ENCODE measurements at places on chromosomes 5 and 9. TPM values are rescaled to one million over a fixed set of nuclear protein-coding genes. Genes with fewer than 3 reads are reported as not detected.

DNA sequence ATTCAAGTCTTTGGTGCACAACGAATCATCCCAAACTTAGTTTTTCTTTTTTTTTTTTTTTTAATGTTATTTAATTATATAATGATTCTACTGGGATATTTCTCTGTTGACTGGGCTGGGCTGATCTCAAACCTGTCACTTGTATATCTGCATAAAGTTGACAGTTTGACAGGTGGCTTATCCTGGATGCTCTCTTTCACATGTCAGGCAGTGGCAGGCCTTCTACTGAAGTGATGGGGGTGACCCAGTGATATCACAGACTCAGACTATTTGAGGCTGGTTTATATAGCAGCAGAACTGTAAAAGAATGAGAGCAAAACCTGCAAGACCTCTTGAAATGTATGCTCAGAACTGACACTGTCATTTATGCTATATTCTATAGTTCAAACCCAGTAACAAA lies 1813.5 kb upstream of the CDH6 start:
- H3K4me1 ChIP-seq: no peaks in the 10 kb centered on the region
- no peaks in the 10 kb centered on the region for H3K27me3 ChIP-seq
- DNase-seq: no peak
- H3K27ac ChIP-seq: no peak overlapping the region
- H3K4me3 ChIP-seq: no peak overlapping the region
- H3K36me3 ChIP-seq: no peaks in the 10 kb centered on the region

DNA sequence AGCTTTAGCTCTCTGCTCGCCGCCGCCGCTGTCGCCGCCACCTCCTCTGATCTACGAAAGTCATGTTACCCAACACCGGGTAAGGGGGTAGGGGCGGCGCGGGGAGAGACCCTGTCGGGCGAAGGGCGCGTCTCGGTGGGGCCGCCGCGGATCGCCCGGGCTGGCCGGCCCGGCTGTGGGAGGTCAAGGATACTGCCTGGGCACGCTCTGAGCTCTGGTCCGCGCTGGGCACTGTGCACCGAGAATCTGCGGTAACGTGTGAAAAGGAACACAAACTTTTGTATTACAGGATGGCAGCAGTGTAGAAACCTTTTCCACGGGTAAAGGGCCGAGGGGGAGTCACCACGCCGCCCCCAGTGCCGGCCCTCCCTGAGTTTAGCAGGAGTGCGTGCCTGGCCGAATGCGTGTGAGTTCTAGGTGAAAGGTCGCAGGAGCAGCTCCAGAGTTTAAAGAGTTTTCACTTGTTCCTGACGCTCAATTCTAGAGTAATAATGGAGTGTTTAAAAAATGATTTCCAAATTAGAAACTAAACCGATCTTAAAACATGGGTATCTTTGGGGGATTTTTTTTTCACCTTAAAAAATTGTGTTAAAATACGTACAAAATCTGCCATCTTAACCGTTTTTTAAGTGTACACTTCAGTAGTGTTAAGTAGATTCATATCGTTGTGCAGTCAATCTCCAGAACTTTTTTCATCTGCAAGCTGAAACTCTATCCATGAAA lies at the start of gene HSDL2:
Gene HSDL2, plus strand, starts transcription at position 7 of the 723 bp plus-strand sequence. Its CDS starts 56 bp downstream, at position 63.
- peak within 1 kb of the TSS; percentile 99 for H3K4me3 ChIP-seq
- no peak for DNase-seq
- H3K27me3 ChIP-seq: no peaks in the 10 kb centered on the region

DNA sequence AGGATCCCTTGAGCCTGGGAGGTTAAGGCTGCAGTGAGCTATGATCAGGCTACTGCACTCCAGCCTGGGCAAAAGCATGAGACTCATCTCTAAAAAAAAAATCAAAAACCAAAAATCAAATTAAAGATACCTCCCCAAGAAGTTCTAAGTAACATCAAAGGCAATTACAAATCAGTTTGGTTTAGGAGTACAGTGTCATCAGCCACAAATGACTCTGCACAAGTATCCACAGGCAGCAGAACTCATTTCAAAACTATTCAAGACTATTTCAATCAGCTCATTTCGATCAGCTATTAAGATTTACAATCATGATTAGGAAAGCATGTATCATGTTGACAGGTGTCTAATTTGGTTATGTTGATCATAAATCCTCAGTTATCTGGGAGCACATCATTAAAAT lies 19.1 kb downstream of the TRMO start:
- peaks cover 15% of the 10 kb centered on the region for H3K36me3 ChIP-seq
- H3K4me1 ChIP-seq: no peaks in the 10 kb centered on the region
- no peak overlapping the region for H3K4me3 ChIP-seq
- H3K27ac ChIP-seq: no peak overlapping the region

DNA sequence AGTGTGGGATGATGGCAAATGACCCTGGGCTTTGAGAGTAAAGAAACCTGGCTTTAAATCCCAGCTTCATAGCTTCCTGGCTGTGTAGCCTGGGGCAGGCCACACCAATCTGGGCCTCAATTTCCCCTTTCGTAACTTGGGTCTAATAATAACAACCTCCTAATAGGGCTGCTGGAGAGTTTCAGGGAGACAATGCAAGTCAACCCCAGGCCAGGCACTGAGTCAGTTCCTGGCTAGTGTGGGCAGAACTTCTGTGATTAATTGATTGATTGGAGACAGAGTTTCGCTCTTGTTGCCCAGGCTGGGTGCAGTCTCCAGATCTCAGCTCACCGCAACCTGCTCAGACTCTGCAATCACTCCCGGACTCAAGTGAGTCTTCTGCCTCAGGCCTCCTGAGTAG lies 3.3 kb upstream of the SH2D3C start:
- no peak for DNase-seq
- H3K27me3 ChIP-seq: peaks cover 2% of the 10 kb centered on the region
- H3K4me1 ChIP-seq: peaks cover 56% of the 10 kb centered on the region
- no peak overlapping the region for H3K27ac ChIP-seq

DNA sequence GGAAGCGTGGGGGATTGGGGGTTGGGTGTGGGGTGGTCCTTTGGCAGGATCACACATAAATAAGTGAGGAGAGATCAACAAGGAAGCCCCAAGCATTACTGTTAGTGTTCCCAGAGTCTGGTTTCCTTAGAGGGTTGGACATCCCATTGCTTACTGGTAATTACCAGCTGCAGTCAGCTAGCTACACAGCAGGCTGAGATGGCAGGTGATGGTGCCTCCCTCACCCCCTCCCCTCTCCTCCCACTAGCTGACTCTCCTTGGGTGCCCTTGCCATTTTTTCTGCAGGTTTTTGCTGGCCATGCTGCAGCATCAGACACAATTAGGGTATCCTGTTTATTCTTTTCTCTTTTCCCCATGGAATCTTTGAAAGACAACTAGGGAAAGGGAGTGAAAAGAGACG lies 107.5 kb upstream of the TLR4 start:
- no peaks in the 10 kb centered on the region for H3K27me3 ChIP-seq
- no peak overlapping the region for H3K4me3 ChIP-seq
- DNase-seq: no peak

The OCLN gene
- 40.6 TPM for total RNA-seq

DNA sequence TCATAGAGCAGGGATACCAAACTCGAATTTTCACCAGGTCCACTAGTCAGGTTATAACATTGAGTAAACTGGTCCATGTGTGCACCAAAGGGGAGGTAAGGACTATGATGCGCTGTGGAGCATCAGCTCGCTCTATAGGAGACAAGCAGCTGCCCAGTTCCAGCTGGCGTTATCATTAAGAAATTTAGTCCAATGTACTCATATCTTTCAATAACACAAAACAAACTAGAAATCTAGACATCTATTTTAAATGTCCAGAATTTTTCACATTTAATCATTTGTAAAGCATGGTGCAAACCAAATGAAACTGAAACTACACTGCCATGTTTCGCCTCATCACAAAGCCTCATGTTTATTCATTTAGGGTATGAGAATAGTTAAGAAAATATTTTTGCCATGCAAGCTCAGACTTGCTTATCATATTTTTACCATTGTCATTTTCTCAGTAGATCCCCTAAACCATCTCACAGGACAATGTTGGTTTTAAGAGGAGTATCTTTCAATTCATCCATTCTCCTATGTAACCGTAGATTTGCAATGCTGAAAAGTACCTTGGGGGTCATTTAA lies 50.9 kb downstream of the ZNF474 start:
- no peak overlapping the region for H3K4me3 ChIP-seq
- no peaks in the 10 kb centered on the region for H3K27me3 ChIP-seq
- peaks cover 8% of the 10 kb centered on the region for H3K4me1 ChIP-seq
- H3K27ac ChIP-seq: no peak overlapping the region
- no peak for DNase-seq

GRCh38 chr5:126443374-126443851 lies 20.2 kb downstream of the GRAMD2B start:
- no peaks in the 10 kb centered on the region for H3K27me3 ChIP-seq
- H3K4me1 ChIP-seq: no peaks in the 10 kb centered on the region
- DNase-seq: no peak
- H3K27ac ChIP-seq: peak overlapping the region; percentile 70
- H3K36me3 ChIP-seq: no peaks in the 10 kb centered on the region

GRCh38 chr9:87800456-87800855 lies 74.5 kb downstream of the CTSL start:
- no peaks in the 10 kb centered on the region for H3K4me1 ChIP-seq
- no peaks in the 10 kb centered on the region for H3K27me3 ChIP-seq
- no peak for DNase-seq
- H3K4me3 ChIP-seq: no peak overlapping the region
